ENCODE measurements at places on chromosomes 5 and 9.

- no peak for DNase-seq
Measured at GRCh38 chr5:34914671-34915138, 599 bp downstream of the RAD1 start.

GRCh38 chr5:169655353-169655752 is 18.3 kb downstream of the DOCK2 start:
- no peak for DNase-seq

DNA sequence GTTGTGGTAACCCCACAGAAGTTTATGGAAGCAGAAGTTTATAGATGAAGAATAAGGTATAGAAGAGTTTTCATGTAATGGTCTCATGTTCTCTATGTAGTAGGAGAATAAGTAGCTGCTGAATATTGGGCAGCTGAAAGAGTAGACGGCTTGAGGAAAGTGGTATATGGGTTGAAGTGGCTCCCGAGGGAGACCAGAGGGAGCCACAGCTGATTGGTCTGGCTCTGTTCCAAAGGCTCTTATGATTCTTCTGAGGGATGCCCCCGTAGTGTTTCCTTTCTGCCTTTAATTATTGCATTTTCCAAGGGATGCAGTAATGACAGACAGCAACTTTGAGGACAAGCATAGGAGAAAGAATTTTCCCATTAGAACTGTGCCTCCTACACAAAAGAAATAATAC is 30.1 kb upstream of the TENT2 start:
- no peak for DNase-seq

DNA sequence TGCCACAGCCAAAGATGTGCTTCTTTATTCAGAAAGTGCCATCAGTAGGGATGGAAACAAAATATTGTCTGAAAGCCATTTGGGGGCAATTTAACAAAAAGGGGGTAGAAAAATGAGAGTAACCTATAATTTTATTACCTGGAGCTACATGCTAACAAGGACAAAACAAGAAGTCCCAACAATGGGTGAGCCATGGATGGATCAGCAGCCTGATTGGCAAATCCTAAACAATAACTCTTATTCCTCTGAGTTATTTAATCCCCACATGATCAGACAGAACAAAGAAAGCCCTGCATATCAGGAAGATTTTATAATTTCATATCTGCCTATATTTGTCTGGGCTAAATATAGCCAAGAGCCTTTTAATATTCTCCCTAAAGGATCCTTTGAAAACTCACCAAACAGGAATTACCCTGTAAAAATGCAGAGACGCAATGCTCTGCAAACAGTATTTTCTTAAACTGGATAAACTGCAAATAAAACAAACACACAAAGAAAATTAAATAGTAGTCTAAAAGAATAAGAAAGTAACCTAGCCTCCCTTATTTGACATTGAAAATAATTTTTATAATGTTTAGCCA is 483.4 kb downstream of the ZNF608 start:
- no peak for DNase-seq

- no peak for DNase-seq
Measured at GRCh38 chr5:141780952-141781781, 97.0 kb downstream of the PCDH1 start.

DNA sequence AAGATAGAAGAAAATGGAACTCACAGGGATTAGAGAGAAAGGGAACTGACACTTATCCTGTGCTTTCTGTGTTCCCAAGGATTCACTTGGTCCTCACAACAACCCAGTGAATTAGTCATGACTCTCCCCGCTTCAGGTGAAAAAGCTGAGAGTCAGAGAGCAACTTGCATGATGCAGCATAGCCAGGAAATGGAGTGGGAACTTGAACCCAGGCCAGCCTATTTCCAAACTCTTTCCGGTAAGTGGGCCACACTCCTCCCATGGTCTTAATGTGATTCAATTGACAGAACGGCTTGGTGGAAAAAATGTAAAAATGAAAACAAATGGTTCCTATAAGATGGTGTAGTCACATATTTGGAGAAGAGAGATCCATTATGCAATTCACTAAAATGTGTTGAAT is 45.9 kb upstream of the CEMIP2 start:
- no peak for DNase-seq

GRCh38 chr9:95284162-95285080 is 33.1 kb downstream of the FANCC start:
- DNase-seq = no peak
